ENCODE measurements at places on chromosomes 3 and 15.

DNA sequence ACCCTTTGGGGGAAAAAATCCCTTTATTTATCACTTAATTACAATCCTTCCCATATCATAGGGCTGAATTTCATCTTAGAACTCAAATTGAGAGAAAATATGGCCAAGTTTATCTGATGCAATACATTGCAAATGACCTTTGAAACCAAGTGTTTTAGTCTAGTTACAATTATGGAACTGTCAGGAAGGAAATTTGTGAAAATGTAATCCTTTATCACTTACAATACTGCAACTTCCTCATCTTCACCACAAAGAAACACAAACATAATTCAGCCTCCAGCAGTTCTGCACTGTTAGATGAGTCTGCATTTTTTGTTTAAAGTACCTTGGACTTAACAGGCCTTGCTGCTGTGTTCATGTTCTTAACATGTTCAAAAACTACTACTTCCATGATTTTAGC lies 4.6 kb downstream of the CCPG1 start:
- peak; percentile 39 for DNase-seq

- DNase-seq = no peak
Measured at GRCh38 chr3:47318916-47319315, 36.2 kb downstream of the KLHL18 start.

- DNase-seq = peak; percentile 25
Measured at GRCh38 chr3:79019137-79019923, 748.5 kb downstream of the ROBO1 start.

DNA sequence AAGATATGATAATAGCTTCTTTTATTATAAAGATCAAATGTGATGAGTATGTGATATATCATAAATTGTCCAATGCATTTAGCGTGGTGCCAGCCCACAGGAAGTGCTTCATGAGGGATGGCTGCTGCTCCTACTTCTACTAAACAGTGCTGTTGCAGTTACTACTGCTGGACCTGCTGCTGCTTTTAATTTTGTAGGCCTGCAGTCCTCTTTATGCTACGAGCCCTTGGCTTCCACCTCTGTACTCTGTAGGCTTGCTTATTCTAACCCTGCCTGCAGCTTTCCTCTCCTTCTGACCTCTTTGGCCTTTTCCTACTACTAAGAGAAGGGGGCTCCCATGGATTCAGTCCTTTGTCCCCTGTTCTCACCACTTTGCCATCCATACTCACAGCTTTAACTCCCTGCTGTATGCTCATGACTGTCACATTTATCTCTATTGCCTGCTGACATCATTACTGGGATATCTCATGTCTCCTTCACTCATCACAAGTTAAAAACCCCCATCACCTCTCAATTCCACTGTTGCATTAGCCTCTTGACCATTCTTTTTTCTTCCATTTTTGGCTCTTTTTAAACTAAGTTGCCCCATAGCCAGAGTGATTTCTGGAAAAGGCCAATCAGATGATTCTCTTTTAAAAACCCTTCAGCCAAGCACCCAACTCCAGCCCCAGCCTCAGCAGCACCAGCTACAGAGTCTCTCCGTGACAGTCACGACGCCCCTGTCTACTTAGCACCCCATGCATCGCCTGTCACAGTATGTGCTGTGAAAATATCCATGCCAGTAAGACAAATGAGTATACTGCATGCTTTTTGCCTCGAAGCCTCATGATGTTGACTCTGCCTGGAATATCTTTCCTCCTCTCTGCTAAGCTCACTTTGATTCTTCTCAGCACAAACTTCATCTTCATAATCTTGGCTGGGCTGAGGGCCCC lies 56.3 kb downstream of the PLCL2 start:
- no peak for DNase-seq

DNA sequence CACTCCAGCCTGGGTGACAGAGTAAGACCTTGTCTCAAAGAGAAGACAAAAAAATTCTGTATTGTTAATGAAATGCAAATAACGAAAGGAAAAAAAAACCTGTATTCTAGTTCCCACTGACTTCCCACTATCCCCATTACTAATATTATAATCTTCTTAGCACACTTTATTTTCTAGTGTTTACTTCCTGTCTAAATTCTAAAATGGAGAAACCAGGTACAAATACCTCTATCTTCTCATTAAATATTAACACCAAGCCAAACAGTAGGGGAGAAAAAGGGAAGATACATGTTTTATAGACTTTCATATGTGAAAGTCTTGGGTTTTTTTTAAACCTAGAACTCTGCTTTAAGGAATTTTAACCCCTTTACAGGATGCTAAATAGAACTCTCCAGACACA lies 55.3 kb upstream of the PLXND1 start:
- no peak for DNase-seq

DNA sequence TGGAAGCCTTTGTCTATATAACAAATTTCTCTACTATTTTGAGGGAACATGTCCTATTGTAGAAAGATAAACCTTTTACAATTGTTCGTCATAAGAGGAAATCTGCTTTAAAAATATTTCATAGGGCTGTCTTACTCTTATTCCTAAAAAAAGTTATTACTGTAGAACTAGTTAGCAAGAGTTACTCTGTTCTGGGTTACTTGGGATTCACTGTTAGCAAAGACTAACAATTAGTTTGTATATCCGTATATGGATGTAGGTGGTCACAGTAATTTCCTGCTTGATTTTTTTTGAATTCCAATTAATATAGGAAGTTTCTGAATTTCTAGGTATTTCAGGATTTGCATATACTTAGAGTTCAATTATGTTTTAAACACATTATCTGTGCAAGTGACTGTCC lies 413.5 kb downstream of the RBMS3 start:
- no peak for DNase-seq

GRCh38 chr3:53836084-53836872 lies 9.9 kb downstream of the CHDH start:
- DNase-seq = no peak

GRCh38 chr3:24128199-24129005 lies 183.3 kb downstream of the NR1D2 start:
- DNase-seq = no peak

GRCh38 chr15:78680431-78681075 lies 39.5 kb upstream of the CHRNB4 start:
- no peak for DNase-seq

Data from dermis blood vessel endothelial cell (primary cell).